ENCODE measurements at places on chromosomes 2 and 18.

GRCh38 chr18:36756242-36756641 is 72.6 kb downstream of the TPGS2 start:
- DNase-seq: peak; percentile 68

GRCh38 chr2:101737478-101738255 is 40.2 kb downstream of the MAP4K4 start:
- no peak for DNase-seq

GRCh38 chr18:76571689-76572088 is 76.6 kb upstream of the ZNF516 start:
- no peak for DNase-seq

GRCh38 chr2:133130548-133131246 is 437.6 kb downstream of the NCKAP5 start:
- DNase-seq: no peak

DNA sequence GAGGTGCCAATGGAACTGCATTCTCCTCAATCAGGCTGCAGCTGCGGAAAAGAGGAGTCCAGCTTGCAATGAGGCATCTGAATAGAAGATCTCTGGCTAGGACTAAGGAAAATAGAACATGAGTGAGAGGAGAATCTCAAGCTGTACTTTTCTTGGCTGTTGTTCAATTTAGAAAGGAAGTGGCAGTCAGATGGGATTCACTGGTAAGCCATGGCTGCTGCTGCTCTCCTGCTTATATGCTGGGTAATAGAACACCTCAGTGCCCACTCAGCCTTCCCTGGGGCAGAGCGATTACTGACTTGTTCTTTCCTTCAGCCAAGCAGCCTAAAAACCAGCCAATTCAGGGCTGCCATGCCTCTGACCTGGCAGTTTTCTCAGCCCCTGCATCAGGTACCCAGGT is 17.6 kb upstream of the CHST9 start:
- no peak for DNase-seq

DNA sequence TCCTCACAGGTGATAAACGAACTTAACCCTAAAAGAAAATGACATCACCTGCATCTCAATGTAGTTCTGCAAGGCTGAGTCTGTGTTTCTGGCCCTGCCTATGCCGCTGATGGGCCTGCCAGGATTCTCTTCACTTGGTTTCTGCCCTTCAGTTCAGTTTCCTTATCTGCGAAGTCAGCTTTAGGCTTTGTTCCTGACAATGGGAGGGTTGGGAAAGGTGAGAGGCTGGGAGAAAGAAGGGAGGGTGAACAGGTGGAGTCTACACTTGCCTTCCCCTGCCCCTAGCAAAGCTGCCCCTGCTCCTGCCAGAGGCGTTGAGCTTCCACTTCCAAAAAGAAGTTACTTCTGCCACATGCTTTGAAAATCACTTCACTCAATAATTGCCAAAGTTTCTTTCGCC is 124.0 kb upstream of the APCDD1 start:
- DNase-seq: no peak

- DNase-seq: no peak
Observed at GRCh38 chr2:144267239-144267638, 252.7 kb downstream of the ZEB2 start.

- DNase-seq: no peak
Observed at GRCh38 chr2:100967716-100968115, 34.4 kb upstream of the RPL31 start.

DNA sequence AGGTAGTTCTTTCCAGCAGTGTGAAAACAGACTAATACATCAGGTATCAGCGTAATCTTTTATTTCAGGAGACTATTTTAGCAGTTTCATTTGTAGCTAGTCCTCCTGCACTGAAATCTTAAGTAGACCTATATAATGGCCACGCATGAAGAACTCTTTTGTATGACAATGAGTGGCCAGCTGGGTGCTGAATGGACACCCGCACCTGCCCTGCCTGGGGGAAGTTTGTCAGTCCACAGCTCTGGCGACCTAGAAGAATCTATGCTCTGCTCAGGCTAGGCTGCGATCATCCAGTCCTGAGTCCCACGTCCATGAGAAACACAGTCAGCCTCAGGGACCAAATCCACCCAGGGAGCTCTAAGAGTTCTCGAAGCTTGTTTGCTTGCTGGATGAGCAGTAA is 709.2 kb upstream of the ID2 start:
- DNase-seq: no peak

DNA sequence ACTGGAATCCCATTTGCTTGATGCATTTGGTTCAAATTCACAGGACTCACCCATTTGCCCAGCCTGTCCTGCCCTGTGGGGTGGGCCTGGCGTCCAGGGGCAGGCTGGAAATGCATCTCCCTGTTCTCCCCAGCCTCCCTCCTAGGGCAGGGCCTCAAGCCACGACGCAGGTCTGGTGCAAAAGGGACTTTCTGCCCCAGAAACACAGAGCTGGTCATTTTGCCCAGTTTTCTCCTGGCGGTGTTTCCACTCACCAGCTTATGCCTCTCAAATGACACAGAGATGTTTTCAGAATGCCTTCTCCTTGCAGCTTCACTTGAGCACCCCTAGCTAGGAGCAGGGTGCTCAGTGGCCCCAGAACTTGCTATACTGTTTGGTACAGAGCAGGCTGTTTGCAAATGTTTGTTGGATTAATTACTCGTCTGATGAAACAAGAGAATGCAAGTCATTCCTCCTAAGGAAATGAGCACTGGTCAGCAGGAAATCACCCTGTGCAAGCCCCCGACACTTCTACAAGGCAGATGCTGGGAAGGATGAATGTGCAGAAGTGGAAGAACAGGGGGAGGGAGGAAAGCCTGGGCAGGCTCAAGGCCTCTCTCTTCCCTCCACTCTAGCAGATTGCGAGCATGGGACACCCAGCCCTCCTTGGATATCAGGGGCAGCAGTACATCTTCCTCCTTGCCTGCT is 164.3 kb upstream of the APCDD1 start:
- DNase-seq: no peak

DNA sequence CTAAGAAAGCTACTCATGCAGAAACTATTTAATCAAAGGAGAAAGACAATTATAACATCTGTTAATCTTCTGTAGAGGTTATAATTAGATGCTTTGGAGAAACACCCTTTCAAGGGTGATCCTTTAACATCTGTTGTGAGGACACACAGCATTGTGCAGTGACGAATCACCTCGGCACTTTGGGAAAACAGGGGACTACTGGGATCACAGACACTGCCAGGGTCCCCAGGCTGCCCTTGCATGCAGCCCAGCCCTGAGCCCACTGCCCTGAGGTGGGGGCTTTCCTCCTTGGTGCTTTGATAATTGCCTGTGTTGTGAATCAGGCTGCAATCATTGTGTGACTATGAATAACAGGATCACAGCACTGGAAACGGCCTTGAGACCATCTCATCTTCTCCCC is 10.6 kb downstream of the NCKAP5 start:
- DNase-seq: no peak

DNA sequence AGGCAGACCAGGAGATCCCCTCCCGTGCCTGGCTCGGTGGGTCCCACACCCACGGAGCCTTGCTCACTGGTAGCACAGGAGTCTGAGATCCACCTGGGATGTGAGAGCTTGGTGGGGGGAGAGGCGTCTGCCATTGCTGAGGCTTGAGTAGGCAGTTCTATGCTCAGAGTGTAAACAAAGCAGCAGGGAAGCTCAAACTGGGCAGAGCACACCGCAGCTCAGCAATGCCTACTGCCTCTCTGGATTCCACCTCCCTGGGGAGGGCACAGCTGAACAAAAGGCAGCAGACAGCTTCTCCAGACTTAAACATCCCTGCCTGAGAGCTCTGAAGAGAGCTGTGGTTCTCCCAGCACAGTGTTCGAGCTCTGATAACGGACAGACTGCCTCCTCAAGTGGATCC is 85.1 kb downstream of the UGP2 start:
- no peak for DNase-seq

DNA sequence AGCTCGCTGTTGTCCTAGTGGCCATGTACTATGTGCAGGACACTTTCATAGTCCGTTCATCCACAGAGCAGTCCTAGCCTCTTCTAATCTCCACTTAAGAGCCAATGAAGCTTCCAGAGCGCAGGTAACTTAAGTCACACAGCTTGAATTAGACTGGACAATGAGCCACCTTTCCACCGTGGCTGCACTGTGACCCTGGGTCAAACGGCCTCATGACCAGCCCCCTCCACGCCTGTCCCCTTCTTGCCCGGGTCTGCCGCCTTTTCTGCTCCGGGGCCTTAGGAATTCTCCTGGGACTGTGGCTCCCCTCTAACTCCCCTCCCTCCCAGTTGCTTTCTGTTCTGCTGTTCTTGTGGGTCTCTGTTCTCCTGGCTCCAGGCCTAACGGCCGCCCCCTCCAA is 8.4 kb upstream of the PRKCE start:
- DNase-seq: no peak

DNA sequence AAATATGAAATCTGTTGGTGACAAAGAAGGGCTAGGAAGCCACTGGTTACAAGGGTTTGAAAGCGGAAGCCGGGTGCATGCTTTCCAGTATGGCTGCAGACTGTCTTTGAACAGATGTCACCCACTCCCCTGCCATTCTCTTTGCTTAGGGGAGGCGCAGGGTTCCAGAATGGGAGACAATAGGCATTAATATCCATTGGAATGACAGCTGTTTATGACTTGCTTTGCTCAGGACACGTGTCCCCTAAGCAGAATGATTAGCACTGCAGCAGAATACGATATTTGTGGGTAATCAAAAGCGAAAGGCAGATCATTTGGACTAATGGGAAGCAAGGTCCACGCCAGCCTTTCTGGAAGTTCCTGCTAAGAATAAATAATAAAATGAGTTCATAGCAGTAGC is 25.8 kb upstream of the NRP2 start:
- no peak for DNase-seq

DNA sequence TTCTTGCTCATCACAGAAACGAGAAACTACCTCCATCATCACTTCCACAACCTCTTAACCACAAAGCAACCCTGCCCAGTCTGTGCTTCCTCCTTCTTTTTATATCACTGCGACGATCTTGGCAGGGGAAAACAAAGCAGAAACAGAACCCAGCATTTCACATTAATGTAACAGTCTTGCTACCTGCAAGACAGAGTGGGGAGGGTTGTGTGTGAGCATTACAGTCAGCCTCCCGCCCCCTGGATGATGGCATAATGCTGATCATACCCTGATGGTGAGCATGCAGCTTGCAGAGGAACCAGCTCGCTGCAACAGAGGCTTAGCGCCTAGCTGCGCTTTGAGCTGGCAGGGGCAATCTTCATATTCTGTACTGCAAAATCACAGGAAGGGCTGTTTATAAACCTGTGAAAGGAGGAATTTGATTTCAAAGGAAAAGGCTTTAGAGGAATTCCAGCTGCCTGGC is 376.1 kb downstream of the IRS1 start:
- no peak for DNase-seq

GRCh38 chr2:182368446-182368845 is 58.4 kb downstream of the PDE1A start:
- peak; percentile 16 for DNase-seq

DNA sequence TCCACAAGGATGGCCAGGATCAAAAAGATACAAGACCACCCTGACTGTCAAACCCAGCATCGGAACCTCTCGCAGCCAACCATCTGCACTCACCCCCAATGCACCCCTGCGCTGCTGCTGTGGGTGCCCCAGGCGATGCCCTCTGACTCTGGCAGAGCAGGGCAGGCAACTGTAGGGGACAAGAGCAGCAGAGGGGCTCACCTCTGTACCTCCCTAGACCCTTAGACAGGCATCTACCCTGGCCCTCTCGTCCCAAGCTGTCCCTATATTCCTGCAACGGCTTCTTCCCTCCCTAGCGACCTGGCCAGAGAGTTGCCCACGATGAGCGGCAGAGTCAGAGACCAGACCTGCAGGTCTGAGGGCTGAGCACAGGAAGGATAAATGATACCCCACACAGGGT is 128.2 kb downstream of the HDAC4 start:
- no peak for DNase-seq

- no peak for DNase-seq
Observed at GRCh38 chr2:74886811-74887210, 52.9 kb downstream of the HK2 start.

GRCh38 chr18:9333441-9334328 is 888 bp upstream of the TWSG1 start:
- DNase-seq: no peak

DNA sequence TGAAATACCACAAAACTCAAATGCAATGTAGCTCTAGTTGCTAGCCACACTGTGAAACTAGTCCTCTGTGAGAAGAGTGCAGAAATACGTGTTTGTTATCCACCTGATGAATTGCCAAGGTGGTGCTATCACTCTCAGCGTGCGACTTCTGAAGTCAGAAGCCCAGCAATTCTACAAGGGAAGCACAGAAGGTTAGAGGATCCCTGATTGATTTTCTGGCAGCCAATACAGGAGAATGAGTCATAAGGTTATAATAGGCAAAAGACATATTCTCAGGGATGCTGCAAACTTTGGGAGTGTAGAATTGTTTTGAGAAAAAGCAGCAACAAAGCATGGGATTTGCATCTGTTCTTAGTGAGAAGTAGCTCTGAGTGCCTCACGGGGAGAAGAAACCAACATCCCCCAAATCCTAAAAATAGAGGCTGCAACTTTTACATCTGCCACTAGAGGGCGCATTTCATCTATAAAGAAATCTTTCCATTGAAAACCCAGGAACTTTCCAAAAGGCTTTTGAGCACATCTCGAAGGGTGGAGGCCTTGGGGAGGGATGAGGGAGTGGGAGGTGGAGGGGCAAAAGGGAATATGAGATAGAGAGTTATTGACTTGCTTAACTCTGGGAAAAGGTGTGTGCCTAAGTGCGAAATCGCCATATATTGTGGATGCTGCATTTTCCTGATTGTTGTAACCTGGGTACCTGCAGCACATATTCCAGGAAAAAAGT is 78.0 kb downstream of the TMEM182 start:
- DNase-seq: no peak

DNA sequence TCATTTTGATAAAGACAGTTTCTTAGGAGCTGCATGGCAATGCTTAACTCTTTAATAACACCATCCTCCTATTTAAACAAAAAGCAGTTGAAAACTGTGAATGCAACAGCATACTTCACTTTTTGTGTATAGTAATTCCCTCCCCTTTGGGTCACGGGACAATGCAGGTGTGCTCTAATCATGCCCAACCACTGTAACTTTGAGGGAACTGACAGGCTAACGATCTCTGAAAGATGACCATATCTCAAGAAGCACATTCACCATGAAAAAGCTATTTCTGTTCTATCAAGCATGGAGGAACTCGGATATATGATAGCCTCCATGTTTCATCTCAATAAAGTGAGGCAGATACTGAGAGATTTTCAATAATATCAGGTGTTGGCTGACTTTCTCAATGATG is 81.1 kb upstream of the CD226 start:
- DNase-seq: no peak

DNA sequence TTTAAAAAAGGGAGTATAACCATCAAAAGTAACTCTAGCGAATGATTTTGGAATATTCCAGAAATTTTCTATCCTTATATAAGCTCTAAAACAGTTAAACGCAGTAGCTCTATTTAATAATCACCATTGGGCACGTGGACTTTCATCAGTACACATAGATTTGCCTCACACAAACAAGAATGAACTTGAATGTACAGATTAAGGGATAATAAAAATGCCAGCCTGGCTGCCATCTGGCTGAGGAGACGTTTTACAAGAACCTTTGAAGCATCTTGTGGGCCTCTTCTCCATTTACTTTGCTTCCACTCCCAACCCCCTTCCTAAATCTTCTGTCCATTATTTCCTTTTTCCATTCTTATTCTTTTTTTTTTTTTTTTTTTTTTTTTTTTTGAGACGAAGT is 47.2 kb downstream of the AGAP1 start:
- DNase-seq: no peak

Data from fibroblast of skin of left quadriceps (primary cell).